Omental fat pad (tissue), 4 donors: ENCODE measurements at places on chromosomes 2 and 18.

DNA sequence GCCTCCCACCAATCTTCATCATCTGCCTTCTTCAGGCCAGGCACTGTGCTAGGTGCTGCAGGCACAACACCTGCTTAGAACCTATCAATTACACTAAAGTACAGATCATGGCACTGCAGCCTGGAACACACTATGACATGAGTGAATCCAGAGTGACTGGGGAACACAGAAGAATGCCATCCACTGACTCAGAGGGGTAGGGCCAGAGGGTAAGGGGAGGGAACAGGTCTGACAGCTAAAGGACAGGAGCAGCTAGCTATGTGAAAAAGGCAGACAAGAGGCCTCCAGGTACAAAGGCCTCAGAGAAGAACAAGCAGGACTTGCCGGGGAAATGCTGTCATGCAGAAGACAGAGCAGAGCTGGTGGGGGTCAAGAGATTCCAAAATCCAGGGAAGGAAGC is 53.3 kb upstream of the ACAA2 start:
- no peak for DNase-seq

DNA sequence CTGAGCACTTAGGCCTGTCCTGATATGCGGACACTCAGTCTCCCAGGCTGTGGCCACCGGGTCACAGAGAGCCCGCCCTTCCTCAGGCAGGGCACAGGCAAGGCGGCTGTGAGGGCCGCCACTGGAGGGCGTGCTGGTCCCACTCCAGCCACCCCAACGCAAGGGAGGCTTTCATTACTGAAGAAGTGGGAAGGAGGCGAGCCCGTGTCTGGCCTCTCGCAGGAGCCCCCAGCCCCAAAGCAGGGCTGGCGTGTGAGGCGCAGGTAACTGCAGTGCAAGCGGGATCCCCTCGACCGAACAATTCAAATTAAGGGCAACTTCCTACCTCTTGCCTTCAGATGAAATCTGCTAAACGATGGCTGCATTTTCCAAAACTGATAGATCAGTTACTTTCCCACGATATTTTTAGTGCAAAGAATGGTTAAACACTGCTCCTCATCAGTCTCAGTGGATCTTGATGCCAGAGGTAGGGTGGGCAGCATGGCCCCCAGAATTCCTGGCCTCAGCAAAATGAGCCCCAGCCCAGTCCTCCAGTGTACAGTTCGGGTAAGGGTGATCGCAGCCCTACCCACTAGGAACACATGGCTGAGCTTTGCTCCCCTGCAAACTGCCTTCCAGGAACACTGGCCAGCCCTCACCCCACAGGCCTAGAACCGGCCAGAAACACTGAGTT is 97.2 kb downstream of the SEPTIN10 start:
- no peak for DNase-seq

- no peak for DNase-seq
Observed at GRCh38 chr2:33337981-33338380, 138.5 kb upstream of the RASGRP3 start.

DNA sequence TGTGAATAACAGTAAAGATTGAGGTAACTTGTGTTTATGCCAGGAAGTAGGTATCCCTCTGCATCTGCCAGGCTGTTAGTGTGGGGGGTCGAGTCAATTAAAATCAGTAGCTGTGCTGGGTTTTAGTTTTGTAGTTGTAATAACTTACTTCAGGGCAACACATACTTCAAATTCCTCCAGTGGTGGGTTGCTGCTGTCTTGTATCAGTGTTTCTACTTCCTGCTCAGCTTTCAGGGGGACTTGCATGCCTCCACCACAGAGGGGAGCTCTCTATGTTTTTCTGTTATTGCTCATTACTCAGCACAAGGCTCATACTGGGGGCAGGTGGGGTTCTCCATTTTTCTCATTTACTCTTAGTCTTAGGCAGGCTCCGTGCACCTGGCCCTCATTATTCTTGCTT is 136.8 kb downstream of the CAPN13 start:
- no peak for DNase-seq

GRCh38 chr2:143296089-143296488 is 166.9 kb downstream of the ARHGAP15 start:
- no peak for DNase-seq

DNA sequence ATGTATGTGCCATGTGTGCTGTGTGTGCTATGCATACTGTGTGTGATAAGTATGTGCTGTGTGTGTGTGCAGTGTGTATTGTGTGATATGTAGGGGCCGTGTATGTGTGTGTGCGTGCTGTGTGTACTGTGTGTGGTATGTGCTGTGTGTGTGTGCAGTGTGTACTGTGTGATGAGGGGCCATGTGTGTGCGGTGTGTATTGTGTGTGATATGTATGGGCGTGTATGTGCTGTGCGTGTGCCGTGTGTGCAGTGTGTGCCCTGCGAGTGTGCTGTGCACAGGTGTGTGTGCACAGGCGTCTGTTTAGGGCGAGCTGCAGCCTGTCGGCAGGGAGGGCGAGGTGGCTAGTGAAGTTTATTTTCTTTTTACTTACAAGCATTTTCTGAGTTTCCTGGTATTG is 16.1 kb downstream of the SNORC start:
- DNase-seq, result no peak

- DNase-seq, result no peak
Observed at GRCh38 chr18:63262369-63263335, 56.9 kb downstream of the BCL2 start.

DNA sequence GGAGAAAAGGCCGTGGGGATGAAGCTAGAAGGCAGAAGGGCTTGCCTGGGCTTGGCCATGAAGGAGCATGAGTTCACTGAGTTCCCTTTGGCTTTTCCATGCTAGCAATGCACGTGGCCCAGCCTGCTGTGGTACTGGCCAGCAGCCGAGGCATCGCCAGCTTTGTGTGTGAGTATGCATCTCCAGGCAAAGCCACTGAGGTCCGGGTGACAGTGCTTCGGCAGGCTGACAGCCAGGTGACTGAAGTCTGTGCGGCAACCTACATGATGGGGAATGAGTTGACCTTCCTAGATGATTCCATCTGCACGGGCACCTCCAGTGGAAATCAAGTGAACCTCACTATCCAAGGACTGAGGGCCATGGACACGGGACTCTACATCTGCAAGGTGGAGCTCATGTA is 2.9 kb downstream of the CTLA4 start:
- DNase-seq, result no peak

DNA sequence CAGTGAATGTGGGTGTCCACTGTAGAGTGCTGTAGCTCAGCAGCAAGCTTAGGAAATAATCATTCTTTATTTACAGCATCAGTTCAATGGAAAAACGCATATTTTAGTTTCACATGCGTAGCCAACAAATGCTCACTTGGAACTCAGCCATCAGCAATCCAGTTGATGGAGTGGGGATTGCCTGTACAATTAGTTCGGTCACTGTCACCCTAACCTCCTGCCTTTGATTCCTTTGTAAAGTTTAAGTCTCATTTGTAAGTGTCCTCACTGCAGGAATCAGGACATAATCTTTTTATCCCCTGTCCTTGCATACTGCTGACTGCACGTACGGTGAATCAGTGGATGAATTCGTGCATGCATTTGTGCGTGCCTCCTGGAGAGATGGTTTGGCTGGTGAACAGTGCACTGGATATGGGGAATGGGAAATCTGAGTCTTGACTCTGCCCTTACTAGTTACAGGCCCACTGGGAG is 55.9 kb downstream of the RAB31 start:
- no peak for DNase-seq

GRCh38 chr18:48500517-48500916 is 38.3 kb upstream of the CTIF start:
- DNase-seq, result no peak

DNA sequence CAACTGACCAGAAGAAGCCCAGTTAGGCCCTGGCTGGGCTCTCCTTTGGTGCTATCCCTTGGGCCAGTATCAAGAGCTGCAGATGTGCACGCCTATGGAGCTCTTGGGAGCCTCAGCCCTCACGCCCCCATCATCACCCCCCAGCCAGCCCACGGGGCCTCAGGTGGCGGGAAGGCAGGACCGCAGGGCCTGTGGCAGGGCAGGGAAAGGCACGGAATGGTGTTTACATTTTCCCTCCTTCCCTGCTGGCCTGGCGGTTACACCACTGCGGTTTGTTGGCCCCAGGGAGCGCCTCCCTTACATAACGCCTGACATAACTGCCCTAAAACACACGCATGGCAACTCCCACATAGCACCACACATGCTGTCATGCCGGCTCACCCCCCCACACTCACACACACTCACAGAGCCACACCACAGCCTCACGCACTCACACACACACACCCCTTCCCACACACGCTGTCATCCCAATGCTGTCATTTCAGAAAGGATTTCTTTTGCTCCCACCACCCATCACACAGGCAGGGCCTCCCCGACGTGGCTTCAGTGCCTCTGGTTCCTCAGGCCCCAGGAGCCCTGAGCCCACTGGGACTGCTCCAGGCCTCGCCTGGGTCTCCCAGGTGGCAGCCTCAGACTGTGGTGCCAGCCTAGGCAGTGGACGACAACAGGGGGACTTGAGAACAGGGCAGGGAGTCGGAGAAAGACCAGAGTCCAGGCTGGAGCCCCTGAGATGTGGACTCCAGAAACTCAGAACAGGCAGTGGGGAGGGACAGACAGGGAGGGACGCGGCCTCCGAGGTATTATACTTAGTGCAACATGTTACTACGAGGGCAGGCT is 15.7 kb downstream of the ZFP36L2 start:
- DNase-seq, result peak; percentile 79

DNA sequence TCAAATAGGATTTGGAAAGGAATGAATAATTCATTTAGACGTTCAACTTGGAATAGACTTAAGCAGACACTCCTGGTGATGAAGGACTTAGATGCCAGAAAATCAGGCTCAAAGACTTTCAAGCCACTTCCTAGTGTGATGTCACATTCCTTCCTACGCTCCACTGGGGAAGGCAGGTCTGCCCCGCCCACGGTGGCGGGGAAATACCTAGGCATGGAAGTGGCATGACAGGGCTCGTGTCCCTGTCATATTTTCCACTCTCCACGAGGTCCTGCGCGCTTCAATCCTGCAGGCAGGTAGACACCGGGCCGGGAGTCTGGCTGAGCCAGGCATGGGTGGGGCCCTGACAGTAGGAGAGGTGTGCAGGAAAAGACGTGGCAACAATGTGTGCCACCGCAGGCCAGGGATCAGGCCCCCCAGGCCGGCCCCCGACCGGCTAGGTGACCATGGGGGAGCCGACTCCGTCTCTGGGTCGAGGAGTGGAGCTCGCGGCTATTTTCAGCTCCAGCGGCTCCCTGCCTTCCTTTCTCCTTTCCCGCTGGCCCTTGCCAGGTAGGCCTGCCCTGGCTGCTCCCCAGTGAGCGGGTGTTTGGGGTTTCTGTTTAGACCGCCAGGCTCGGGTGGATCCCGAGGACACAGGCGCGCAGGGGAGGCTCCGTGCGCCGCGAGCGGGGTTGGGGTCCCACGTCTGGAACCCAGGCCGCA is at the start of gene IL1RL2:
Gene IL1RL2, plus strand, starts transcription at position 233 of the 705 bp plus-strand sequence. CDS start 845 bp downstream, outside the sequence.
- DNase-seq, result no peak

- no peak for DNase-seq
Observed at GRCh38 chr18:58241877-58242276, 197.9 kb downstream of the NEDD4L start.

- no peak for DNase-seq
Observed at GRCh38 chr2:227849906-227850305, 21.5 kb upstream of the DAW1 start.

DNA sequence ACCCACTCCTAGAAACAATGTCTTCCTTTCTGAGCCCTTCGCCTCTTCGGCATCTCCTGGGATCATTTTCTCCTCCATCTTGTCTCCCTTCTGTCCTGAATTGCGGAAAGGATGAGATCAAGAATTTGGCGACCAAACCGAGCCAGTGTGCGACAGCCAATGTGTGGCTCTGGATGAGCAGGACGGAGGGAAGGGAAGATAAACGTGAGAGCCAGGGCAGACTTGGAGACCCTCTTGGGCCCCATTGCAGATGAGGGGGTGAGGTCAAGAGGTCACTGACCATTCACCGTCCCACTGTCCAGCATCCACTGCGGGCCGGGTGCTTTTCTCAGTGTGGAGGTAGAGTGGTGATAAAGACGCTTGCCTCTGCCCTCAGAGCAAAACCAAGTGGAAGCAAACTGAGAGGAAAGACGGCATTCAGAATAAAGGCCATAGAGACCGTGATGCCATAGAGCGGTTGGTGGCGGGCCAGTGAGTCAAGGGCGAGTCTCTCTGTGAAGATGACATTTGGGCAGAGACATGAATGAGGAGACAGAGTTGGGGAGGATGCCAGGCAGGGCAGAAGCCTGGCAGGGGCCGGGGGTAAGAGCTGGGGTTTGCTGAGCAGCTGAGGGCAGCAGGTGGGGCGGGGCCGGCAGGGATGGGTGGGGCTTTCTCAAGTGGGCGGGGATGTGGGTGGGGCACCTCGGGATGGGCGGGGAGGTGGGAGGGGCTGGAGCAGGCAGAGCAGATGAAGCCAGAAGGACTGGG is 55.6 kb downstream of the ACAA2 start:
- no peak for DNase-seq
